ENCODE measurements at places on chromosomes 4 and X.
A peak's percentile ranks its signal among the peaks of the same experiment; 100 is the strongest.

GRCh38 chr4:37138019-37138653 is 106.4 kb upstream of the NWD2 start:
- DNase-seq = no peak

GRCh38 chr4:98143001-98143899 is at the start of gene STPG2:
TSS of gene STPG2 (minus strand) at chr4:98143476.
- peak; percentile 95 for DNase-seq

DNA sequence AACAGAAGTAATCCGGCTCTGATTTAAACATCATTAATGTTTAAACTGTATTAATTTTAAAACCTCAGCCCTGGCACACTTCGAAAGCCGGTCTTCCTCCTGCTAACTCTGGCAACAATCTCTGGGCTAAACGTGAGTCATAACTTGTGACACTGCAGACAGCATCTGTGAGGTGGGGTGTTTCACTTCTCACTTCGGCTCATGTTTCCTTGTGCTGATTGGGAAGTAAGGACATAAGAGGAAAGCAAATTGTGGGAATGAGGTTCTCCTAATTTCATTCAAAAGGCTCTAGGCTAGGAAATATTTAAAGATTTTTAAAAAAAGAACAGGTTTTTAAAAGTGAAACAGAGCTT is 139.9 kb upstream of the USP9X start:
- no peak for DNase-seq

DNA sequence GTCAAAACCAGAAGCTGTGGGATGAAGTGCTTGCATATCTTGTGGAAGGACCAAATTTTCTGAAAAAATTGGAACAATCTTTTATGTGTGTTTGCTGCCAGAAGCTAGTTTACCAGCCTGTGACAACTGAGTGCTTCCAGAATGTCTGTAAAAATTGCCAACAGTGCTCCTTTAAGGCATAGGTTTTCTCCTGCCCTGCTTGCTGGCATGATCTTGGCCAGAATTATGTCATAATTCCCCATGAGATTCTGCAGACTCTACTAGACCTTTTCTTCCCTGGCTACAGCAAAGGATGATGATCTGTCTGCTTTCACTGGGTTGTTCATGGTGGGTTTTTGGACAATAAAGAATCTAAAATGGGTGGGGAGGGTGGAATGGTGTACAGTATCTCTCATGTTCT is 196.3 kb upstream of the ZCCHC13 start:
- DNase-seq = no peak

GRCh38 chrX:56025872-56026571 is 206.1 kb upstream of the KLF8 start:
- no peak for DNase-seq

- DNase-seq = no peak
These were observed at the start of gene STBD1 for GRCh38 chr4:76305971-76306881. TSS of gene STBD1 (plus strand) at chr4:76306733. CDS start at chr4:76306770, 37 bp downstream.

- no peak for DNase-seq
These were observed 349.5 kb downstream of the HS3ST1 start for GRCh38 chr4:11079171-11079570.

DNA sequence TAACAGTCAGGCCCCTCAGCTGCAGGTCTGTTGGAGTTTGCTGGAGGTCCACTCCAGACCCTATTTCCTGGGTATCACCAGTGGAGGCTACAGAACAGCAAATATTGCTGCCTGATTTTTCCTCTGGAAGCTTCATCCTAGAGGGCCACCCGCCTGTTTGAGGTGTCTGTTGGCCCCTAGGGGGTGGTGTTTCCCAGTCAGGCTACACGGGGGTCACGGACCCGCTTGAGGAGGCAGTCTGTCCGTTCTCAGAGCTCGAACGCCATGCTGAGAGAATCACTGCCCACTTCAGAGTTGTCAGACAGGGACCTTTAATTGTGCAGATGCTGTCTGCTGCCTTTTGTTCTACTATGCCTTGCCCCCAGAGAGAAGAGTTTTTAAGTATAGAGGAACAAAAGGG is 160.8 kb downstream of the DKK2 start:
- no peak for DNase-seq

- DNase-seq = no peak
These were observed 10.4 kb downstream of the CCSER1 start for GRCh38 chr4:90137555-90137954.

DNA sequence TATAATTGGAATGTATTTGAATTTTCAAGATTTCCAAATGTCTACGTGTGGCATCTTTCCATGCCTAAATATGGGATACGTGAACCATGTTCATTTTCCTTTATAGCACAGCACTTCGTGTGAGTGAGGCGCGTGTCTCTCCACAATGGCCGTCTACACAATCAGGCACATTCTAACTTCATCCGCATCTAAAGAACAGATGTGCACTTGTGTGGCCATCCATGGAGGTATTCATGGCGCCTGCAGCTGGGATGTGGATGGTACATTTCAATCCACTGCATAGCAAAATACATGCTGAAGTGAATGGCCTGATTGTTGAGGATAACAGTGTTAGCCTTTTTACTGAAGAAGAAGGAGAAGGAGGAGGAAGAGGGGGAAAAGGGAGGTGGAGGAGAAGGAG is 34.5 kb upstream of the TRIM2 start:
- DNase-seq = no peak
